ENCODE measurements at places on chromosomes 6 and 20.

DNA sequence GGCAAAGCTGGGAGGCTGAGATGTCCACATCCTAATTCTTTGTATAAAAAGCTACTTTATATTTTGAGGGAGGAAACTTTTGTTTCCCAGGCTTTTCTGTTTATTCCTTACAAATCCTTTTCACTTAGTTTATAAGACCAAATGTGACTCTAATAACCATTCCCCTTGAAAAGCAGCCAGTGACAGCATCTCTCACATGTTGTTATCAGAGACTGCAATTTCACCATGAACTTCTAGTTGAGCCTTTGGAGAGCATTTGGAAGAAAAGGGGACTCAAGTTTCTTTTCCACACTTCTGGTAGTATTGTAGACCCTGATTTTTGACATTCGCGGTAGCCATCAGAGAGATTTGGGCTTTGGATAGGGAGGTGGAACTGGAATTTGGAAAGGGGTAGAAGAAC is 215.8 kb downstream of the RNF144B start:
- no peak for DNase-seq

GRCh38 chr20:33843050-33843449 is 31.9 kb downstream of the CHMP4B start:
- no peak for DNase-seq

GRCh38 chr20:48959899-48960550 is 38.5 kb downstream of the ARFGEF2 start:
- no peak for DNase-seq

- DNase-seq: no peak
Observed at GRCh38 chr6:1107578-1107977, 204.3 kb upstream of the FOXQ1 start.

DNA sequence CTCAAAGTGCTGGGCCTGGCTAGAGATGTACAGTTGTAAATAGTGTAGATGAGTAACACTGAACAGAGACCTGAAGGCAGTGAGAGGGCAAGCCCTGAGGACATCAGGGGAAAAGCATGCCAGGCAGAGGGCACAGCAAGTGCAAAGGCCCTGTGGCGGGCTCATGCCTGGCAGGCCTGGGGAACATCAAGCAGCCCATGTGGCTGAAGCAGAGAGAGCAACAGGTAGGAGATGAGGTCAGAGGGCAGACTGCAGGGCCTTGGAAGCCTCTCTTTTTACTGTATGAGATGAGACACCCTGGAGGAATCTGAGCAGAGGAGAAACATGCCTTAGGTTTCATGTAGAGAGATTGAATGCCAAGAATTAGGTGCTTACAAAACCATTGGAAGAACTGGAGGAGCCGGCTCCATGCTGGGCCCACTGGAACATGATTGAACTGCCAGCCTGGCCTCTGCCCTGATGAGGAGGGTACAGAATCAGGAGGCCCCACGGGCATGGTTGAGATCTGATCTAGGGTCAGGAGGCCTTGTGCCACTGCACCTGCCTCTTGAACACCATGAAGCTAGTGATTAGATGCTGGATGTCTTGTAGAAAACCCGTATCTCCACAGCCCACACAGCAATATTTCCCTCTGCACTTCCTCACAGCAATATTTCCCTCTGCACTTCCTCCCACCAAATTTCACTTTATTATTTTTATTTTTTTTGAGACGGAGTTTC is 5.9 kb upstream of the HMGA1 start:
- DNase-seq: no peak

- DNase-seq: no peak
Observed at GRCh38 chr6:26552205-26552604, 14.0 kb downstream of the HMGN4 start.

All from stimulated activated CD8-positive, alpha-beta memory T cell treated with anti-CD3 and anti-CD28 coated beads, Interleukin-15, amount 100 ng/mL, for 48 hours (primary cell).